ENCODE measurements at places on chromosomes 11 and 22.

GRCh38 chr22:50308597-50308935 is 1.1 kb upstream of the PLXNB2 start:
- H3K36me3 ChIP-seq: no peaks in the 10 kb centered on the region
- peak; percentile 62 for DNase-seq
- peaks cover 8% of the 10 kb centered on the region for H3K4me1 ChIP-seq
- H3K27ac ChIP-seq: peak overlapping the region; percentile 79
- no peak overlapping the region for H3K4me3 ChIP-seq

DNA sequence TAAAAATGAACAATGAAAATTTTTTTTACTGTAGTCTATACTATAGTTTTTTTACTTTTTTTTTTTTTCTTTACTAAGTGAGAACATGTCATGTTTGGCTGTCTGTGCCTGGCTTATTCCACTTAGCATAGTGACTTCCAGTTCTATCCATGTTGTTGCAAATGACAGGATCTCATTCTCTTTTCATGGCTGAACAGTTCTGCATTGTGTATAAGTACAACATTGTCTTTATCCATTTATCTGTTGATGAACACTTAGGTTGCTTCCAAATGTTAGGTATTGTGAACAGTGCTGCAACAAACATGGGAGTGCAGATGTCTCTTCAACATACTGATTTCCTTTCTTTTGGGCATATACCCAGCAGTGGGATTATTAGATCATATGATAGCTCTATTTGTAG is 88.1 kb upstream of the CCDC90B start:
- no peak overlapping the region for H3K4me3 ChIP-seq
- no peaks in the 10 kb centered on the region for H3K4me1 ChIP-seq
- no peaks in the 10 kb centered on the region for H3K27me3 ChIP-seq
- DNase-seq: no peak
- H3K36me3 ChIP-seq: no peaks in the 10 kb centered on the region

GRCh38 chr22:32073262-32073661 is 30.2 kb downstream of the SLC5A1 start:
- no peak overlapping the region for H3K4me3 ChIP-seq
- no peaks in the 10 kb centered on the region for H3K36me3 ChIP-seq
- no peaks in the 10 kb centered on the region for H3K4me1 ChIP-seq
- peaks cover 8% of the 10 kb centered on the region for H3K27me3 ChIP-seq

- H3K27ac ChIP-seq: no peak overlapping the region
- H3K36me3 ChIP-seq: no peaks in the 10 kb centered on the region
- no peak for DNase-seq
These were observed 9.3 kb upstream of the PDGFB start for GRCh38 chr22:39254122-39254521.

DNA sequence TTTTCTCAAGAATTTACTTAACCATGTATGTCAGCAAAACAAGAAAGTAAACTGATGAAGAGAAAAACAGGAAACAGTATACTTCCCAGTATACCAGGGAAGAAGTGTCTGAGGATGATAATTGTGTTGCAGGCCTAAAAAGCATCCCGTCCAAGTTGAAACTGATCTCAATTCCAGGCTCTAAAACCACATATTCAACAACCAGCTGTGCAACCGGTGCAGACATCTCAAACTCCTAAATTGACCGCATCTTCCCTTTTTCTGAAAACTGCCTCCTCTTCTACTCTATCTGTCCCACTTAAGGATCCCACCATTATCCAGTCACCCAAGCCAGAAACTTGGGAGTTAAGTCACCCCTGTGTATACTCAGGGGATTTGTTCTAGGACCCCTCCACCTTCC is 47.2 kb downstream of the CCDC83 start:
- no peaks in the 10 kb centered on the region for H3K4me1 ChIP-seq
- H3K27ac ChIP-seq: no peak overlapping the region
- H3K4me3 ChIP-seq: no peak overlapping the region
- no peaks in the 10 kb centered on the region for H3K36me3 ChIP-seq
- DNase-seq: no peak
- H3K27me3 ChIP-seq: no peaks in the 10 kb centered on the region

- H3K27ac ChIP-seq: no peak overlapping the region
- H3K36me3 ChIP-seq: peaks cover 91% of the 10 kb centered on the region
- no peak for DNase-seq
- no peaks in the 10 kb centered on the region for H3K4me1 ChIP-seq
- H3K27me3 ChIP-seq: no peaks in the 10 kb centered on the region
- no peak overlapping the region for H3K4me3 ChIP-seq
These were observed 90.8 kb downstream of the RNF169 start for GRCh38 chr11:74839446-74839845.

DNA sequence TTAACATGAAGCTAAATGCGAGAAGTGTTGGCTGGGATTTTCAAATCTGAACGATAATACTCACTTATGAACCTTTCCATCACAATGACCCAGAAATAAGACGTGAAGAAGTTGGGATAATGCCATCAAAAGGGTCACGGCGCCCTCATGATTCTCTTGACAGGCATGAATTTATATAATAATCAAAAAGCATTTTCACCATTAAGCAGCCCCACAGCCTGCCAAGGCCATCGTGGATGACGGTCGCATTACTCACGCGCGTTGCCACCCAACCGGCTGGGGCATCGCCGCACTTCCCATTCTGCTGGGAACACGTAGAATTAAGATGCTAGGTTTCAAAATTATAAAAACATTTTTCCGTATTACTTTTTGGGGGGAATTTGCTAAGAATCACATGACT is 18.9 kb upstream of the GAL start:
- no peaks in the 10 kb centered on the region for H3K4me1 ChIP-seq
- no peaks in the 10 kb centered on the region for H3K27me3 ChIP-seq
- no peaks in the 10 kb centered on the region for H3K36me3 ChIP-seq
- no peak overlapping the region for H3K27ac ChIP-seq
- no peak for DNase-seq

DNA sequence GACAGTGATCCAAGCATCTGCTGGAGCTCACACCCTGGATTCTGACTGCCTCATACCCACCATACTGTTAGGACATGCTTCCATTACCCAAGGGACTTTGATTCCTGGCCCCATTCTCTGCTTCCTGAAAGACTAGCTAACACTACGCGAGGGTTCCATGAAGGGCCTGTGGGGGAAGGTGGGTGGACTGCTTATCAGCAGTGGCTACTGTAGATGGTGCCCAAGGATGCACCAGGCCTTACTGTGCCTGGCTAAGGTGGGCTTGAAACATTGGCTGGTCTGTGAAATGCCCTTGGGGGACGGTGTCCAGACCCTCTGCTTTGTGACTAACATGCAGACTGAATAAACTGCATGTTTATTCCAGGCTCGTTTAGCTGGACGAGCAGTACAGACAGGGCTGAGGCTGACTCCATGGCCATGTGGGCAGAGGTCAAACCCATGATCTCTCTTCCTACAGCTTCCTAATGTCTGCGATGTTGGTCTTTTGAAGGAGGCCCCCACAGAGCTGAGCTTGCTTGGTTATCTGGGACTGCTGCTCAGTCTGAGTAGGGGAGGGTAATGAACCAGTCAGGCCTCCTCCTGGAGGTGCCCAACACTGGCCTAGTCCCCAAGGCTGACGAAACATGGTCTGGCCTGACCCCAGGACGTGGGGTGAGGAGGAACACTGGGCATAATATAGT is 48.3 kb upstream of the PHOX2A start:
- no peaks in the 10 kb centered on the region for H3K4me1 ChIP-seq
- DNase-seq: no peak
- peaks cover 54% of the 10 kb centered on the region for H3K36me3 ChIP-seq
- no peaks in the 10 kb centered on the region for H3K27me3 ChIP-seq

- no peak overlapping the region for H3K4me3 ChIP-seq
- no peak overlapping the region for H3K27ac ChIP-seq
- H3K4me1 ChIP-seq: no peaks in the 10 kb centered on the region
These were observed 290.3 kb upstream of the API5 start for GRCh38 chr11:43021466-43021865.

GRCh38 chr22:30668386-30668710 is 673 bp upstream of the DUSP18 start:
- H3K4me3 ChIP-seq: peak overlapping the region; percentile 62
- H3K27me3 ChIP-seq: no peaks in the 10 kb centered on the region
- H3K27ac ChIP-seq: peak overlapping the region; percentile 52
- H3K36me3 ChIP-seq: peaks cover 1% of the 10 kb centered on the region
- H3K4me1 ChIP-seq: peaks cover 23% of the 10 kb centered on the region

DNA sequence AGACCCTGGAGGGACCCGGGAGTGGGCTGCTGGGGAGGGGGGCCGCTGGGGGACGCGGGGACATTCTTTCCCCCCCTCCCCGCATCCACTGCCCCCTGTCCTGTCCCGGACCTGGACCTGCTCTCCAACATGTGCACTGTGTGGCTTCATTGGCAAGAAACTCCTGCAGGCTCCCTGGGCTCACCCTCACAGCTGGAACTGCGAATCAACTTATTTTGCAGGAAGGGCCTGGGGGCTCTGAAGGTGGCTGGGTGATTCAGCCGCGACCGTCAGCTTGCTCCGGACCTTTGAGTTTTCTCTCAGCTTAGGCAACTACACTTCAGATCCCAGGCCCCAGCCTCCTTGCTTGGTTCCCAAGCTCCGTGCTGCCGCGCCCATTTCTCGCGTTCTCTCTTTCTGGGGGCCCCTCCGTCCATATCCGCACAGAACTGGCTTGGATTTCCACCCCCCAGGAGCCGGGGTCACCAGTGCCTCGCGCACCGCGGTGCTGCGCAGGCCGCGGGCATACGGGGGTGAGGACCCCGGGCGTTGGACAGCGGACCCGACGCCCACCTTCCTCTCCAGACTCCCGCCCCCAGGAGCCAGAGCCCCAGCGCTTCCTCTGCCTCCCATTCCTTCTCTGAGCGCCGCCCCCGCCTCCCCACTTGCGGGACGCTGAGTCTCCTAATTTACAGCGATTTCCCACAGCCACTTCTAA is 471 bp upstream of the AHNAK start:
- H3K27me3 ChIP-seq: no peaks in the 10 kb centered on the region
- H3K27ac ChIP-seq: peak overlapping the region; percentile 97
- H3K4me3 ChIP-seq: peak overlapping the region; percentile 81
- DNase-seq: no peak

DNA sequence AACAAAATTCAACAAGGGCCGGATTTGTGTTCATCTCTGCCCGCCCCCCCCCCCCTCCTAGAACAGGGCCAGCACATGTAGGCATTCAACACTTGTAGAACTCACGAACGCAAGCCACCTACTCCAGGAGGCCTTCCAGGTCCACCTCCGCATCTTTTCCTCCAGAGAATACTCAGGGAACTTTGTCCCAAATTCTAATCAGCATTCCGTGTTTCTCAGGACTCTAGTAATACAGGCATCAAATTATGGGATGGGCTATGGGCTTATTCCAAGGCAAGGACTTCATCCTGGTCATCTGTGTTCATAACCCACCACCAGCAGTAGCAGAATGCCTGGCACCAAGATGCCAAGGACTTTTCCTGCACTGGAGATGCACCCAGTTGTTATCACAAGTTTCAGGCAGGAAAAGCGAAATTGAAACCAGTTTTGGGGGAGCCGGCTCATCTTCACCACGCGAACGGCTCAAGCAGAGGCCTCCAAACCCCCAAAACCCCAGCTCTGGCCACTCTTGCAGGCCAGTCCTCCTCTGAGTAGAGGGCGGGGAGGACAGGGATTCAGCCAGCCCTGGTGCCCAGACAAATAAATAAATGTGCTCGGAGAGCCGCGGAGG is 462 bp downstream of the UBE2L6 start:
- H3K27me3 ChIP-seq: no peaks in the 10 kb centered on the region
- no peaks in the 10 kb centered on the region for H3K36me3 ChIP-seq
- H3K4me3 ChIP-seq: peak overlapping the region; percentile 82
- peak; percentile 9 for DNase-seq
- H3K4me1 ChIP-seq: peaks cover 6% of the 10 kb centered on the region

DNA sequence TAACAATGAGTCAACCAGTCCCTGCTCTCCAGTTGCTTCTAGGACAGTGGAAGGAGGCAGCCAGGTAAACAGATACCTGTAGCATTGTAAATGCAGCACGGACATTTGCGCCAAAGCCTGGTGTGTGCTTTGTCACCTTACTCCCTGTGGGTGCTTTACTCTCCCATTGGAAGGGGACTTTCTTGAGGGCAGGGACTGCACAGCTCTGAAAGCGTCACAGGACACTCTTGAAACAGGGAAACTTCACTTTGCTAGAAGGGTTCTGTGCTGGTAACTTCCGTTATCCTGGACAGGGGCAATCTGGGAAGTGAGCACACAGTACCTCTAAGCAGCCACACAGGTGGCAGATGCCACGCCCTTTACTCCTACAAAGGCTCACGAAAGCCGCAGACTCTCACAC is 99.8 kb downstream of the MYO18B start:
- no peaks in the 10 kb centered on the region for H3K4me1 ChIP-seq
- no peak overlapping the region for H3K4me3 ChIP-seq
- no peaks in the 10 kb centered on the region for H3K27me3 ChIP-seq
- H3K36me3 ChIP-seq: no peaks in the 10 kb centered on the region
- no peak overlapping the region for H3K27ac ChIP-seq

GRCh38 chr22:38468443-38469305 is 778 bp downstream of the KDELR3 start:
- no peaks in the 10 kb centered on the region for H3K36me3 ChIP-seq
- H3K27ac ChIP-seq: no peak overlapping the region
- no peak for DNase-seq
- peaks cover 4% of the 10 kb centered on the region for H3K27me3 ChIP-seq
- H3K4me3 ChIP-seq: peak overlapping the region; percentile 68

DNA sequence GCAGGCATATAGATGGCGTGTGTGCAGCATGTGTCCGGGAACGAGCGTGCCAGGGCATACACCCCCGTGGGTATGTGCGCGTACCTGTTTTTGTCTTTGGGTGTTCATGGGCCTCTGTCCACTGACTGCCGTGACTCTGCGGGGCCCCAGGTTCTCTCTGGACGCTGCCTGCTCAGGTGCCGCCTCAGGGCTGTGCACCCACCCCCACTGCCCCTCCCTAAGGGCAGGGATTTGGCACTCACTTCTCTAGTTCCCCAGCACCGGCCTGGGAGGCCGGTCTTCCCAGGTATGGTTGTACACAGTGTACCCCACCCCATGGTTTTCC is 111.5 kb downstream of the ST3GAL4 start:
- H3K4me1 ChIP-seq: no peaks in the 10 kb centered on the region
- no peak overlapping the region for H3K27ac ChIP-seq
- DNase-seq: no peak
- no peaks in the 10 kb centered on the region for H3K27me3 ChIP-seq
- H3K36me3 ChIP-seq: no peaks in the 10 kb centered on the region
- H3K4me3 ChIP-seq: no peak overlapping the region

DNA sequence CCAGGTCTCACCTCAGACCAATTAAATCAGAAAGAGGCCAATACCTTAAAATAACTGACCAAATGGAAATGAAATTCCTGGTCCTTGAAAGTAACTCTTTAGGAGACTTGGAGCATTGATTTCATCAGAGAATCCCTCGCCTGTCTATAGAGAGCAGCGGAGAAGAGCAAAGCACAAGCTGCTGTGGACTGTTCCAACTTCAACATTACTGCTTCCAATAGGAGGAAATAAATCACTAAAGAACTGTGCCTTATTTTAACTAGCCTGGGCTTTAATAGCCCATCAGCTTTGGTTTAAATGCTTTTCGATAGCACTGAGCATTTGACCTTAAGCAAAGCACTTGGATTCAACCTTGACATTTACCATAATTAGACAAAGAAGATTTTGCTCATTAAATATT is 32.0 kb upstream of the FJX1 start:
- H3K4me1 ChIP-seq: peaks cover 17% of the 10 kb centered on the region
- DNase-seq: no peak
- H3K36me3 ChIP-seq: no peaks in the 10 kb centered on the region
- H3K4me3 ChIP-seq: no peak overlapping the region
- no peak overlapping the region for H3K27ac ChIP-seq
- H3K27me3 ChIP-seq: no peaks in the 10 kb centered on the region

All from tibial nerve (tissue), 4 donors.